DND-41 (cell line): ENCODE measurements at places on chromosomes 7 and 10.
A peak's percentile ranks its signal among the peaks of the same experiment; 100 is the strongest.

- DNase-seq, result no peak
These were observed 84.4 kb downstream of the GLI3 start for GRCh38 chr7:42152329-42153205.

DNA sequence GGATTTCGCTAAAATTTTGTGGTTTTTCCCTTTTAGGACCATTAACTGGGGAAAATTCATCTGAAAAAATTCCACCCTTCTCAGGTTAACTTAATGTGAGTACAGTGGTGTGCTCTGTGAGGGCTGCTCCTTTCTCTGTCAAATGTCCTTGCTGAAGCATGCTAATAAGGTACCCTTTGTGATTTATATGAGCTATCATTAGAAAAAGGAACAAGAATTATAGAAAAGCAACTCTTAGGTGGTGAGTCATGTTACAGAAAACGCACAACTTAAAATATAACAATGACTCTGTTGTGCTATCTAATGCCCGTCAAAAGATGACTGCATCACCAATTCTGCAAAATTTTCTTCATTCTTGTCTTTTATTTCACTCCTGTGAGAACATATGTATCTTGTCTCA lies 162.0 kb upstream of the MAGI2 start:
- no peak for DNase-seq

DNA sequence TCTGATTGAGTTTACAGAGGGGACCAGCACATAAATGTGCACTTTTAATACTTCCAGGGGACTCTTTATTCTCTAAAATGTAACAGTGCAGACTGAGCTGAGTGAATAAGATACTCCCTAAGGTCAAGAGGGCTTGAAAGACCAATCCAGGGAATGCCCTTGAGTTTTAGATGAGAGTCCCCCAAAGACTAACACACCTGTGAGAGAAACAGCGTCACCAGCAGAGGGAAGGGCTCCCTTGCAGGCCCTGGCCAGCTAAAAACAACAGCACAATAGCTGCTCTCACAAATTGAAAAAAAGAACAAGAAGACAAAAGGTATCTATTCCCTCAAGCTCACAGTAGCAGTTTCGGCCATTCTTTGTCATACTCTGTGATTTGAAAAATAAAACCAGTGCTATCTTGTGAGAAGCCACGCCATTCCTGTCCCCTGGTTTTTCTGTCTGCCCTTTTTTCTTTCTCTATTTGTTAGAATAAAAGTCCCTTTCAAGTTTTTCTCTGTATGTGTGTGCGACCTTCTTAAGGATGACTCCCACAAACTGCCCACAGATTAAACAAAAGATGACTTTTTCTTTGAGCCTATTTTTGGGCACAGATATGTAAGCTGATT lies 230.4 kb upstream of the BMPER start:
- DNase-seq, result no peak

DNA sequence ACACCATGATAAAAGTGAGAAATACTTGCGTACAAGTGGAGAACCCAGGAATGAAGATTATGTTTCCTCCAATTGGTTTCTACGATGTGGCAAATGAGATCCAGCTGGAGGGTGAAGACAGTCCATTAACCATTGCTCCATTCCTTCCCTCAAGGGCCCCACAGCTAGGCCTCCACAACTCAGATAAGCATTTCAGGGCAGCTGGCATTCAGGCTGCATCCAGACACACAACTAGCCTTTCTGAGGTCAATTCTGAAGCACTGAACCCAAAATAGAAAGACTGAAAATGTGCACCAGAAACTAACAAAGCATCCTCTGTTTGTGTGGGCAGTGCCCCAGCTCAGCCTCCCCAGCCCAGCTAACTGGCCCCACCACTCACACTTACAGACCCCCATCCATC lies 94.8 kb downstream of the GSAP start:
- no peak for DNase-seq

DNA sequence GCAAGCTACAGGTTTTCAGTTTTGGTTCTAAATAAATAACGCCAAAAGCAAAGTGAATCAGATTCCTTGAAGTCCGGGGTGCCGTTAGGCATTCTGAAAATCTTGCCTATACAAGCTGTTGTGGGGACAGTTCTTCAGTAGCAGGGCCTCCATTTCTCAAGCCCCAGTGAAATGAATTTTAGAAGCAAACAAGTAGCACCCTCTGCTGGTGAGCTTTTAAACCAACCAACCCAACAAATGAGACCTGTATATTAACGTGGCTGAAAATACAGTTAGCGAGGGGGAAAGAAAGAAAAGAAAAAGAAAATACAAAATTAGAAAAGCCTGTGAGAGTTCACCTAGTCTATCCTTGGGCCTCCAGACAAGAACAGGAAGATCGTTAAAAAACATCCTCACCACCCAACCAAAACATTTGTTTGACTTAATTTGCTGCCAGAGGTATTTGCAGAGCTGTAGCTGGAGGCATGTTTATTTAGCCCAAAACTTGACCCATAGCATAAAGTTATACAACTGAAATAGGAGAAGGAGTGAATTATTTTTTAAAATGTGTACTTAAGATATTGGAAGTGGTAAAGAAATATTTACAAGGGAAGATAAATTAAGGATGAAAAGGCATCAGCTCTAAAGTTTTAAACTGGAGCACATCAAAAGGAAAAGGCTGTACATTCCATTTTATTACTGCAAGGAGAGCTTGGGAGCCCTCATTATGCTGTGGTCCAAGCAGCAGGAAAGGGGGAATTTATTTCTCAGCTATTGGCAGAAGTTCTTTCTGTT lies 98.9 kb downstream of the DYNC1I1 start:
- DNase-seq, result peak; percentile 33

DNA sequence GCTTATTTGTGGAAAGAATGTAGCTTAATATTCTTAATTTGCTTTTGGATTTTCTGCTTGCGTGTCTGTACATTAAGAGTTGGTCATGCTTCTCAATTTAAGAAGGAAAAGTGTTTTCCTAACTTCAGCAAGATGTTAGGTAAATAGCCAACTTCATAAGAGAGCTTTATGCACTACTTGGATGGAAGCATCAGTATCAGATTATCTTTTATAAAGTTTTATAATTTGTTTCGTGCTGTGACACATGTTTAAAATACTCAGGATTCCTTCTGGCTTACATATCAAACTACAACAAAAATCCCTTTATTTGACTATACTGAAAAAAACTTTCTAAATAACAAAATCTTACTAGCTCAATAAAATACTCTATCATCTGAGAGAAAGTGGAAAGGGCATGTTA lies 34.8 kb upstream of the AGR2 start:
- DNase-seq, result no peak

- peak; percentile 91 for DNase-seq
These were observed 69.9 kb downstream of the FOXL3 start for GRCh38 chr7:359766-360361.

DNA sequence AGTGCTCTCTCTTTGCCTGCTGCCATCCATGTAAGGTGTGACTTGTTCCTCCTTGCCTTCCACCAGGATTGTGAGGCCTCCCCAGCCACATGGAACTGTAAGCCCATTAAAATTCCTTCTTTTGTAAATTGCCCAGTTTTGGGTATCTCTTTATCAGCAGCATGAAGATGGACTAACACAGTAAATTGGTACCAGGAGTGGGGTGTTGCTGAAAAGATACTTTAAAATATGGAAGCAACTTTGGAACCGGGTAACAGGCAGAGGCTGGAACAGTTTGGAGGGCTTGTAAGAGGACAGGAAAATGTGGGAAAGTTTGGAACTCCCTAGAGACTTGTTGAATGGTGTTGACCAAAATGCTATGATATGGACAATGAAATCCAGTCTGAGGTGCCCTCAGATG lies 63.8 kb upstream of the PPP1R9A start:
- DNase-seq, result no peak

DNA sequence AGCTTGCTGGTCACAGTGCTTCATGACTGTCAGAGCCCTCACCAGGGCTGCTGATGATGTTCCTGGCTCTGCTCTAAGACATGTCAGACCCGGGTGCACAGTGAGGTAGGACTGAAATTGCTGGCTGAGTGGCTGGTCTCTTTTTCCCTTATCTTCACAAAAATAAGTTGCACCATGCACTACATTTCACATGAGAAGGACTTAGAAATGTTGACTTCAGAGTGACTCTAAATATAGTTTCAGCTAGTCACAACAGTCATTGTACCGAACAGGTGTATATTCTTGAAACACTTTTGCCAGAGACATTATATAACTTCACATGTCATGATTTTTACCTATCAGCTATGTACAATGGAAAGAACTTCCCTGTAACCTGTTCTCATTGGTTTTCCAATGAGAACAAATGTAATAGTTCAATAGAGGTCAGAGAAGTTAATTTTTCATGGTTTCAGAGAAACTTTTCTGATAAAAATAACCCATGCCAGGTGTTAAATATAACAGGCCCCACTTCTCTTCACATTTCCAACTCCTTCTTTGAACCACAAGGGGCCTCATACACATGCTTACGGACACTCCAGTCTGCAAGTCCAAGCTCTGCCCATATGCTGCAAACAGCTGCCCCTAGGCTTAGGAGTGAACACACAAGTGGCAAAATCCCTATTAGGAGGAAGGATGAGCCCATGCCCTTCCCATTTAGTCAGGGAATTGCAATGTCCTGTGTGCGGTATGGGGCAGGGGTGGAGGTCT lies 115.6 kb downstream of the CDK6 start:
- DNase-seq, result no peak

DNA sequence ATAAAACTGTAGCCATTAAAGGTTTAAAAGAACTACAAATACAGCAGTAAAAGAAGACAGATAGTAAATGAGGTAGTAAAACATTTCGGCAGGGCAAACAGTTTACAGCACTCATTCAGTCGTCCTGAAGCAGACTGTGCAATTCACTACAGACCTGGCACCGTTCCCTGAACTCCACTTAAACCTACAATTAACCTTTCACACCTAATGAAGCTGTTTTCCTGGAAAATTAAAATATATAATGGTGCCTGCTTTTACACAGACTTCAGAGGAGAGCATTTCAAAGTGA lies 335.3 kb downstream of the GFRA1 start:
- DNase-seq, result no peak

DNA sequence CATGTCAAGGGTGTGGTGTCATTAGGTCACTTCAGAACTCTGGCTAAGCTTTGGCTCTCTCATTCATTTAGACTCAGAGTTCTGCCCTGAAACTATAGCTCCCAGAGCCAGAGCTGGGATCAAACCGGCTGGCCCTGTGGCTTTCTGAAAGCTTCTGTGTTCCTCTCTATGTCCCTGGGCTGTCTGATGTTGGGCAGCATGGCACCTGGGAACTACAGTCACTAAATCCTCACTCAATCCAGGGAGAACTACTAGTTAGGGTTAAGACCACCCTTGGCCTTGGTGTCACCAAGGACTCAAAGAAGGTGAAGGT lies 13.2 kb downstream of the ATG9B start:
- no peak for DNase-seq

- no peak for DNase-seq
These were observed 505 bp downstream of the NUDCD3 start for GRCh38 chr7:44489955-44490350.

GRCh38 chr10:131073469-131074035 lies 238.0 kb downstream of the TCERG1L start:
- no peak for DNase-seq

DNA sequence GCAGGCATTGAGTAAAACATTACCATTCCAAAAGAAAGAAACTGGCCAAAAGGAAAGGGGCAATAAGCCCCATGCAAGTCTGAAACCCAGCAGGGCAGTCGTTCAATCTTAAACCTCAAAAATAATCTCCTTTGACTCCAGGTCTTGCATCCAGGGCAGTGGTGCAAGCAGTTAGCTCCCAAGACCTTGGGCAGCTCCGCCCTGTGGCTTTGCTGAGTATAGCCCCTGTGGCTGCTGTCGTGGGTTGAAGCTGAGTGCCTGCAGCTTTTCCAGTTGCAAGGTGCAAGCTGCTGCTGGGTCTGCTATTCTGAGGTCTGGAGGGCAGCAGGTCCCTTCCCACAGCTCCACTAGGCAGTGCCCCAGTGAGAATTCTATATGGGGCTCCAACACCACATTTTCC lies 580.1 kb upstream of the AUTS2 start:
- DNase-seq, result no peak

DNA sequence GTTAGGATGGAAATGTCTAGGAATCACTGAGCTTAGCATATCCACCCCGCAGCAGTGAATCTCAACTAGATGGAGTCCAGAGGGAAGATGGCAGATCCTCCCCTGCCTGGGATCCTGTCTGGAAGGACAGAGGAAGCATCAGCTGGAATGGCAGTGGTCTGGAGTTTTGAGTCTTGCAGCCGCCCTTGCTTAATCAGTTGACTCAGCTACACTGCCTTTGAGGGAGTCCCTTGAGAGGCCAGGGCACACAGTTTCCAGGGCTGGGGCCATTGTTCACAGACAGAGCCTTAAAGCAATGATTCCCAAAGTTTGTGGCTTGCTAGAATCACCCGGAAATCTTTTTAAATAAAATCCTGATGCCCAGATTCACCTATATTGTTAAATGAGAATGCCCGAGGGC lies 128.1 kb downstream of the NT5C2 start:
- DNase-seq, result no peak

DNA sequence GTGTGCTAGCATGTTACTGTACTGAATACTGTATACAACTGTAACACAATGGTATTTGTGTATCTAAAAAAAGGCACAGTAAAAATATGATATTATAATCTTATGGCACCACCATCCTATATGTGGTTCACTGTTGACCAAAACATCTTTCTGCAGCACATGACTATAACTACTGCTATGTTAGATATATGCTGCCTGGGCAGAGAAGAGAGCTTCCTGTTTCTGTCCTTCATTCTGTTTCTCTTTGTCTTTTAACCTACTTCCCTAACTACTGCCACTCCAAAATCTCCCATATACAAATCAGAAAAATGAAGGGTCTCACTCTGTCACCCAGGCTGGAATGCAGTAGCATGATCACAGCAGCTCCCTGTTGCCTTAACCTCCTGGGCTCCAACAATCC lies 8.8 kb upstream of the FGL2 start:
- no peak for DNase-seq

DNA sequence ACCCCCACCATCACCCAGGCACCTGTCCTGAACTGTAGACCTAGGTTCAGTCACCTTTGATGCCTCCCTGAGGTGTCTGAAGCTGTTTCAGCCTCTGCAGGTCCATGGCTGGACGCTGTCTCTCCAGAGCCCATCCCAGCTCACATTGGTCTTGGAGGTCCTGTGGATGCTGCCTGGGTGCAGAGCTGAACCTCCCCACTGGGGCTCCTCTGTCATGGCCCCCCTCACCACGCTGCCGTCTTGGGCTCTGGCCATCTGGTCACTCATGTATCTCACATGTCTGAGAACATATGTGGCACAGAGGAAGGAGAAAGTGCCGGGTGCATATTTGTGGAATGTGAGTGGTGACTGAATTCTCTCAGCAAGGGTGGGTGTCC lies 108.9 kb downstream of the NKX6-2 start:
- no peak for DNase-seq
